ENCODE measurements at places on chromosomes 11 and 22.
A peak's percentile ranks its signal among the peaks of the same experiment; 100 is the strongest.

DNA sequence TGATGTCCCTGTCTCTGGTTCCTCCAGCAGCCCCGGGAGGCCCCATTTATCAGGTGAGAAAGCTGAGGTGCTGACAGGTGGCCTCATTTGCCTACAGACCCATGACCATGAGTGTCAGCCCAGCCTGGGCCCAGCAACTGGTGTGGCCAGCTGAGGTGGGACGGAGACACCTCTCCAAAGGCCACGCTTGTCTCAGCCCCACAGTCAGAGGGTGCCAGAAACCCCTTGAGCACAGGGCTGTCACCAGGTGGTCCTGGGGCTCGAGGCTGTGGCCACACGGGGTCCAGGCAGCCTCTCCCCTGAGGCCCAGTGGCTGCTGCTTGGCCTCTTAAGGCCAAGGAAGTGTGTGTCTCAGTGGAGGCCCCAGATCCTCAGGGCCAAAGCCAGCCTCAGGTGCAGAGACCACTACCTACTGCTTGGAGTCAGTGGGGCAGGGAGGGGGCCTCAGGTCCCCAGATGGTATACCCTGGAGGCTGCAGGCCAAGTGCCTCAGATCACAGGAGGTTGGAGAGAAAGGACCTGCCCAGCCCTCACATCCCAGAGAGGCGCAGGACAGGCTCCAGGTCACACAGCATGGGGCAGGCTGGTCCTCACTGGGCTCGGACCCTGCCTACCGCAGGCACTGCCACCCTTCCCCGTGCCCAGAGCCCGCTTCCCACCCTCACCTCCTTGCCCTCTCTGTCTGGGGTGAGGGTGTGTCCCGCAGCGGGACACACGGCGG lies 11.4 kb downstream of the RAB3IL1 start:
- no peak for DNase-seq

- DNase-seq = peak; percentile 8
Measured at GRCh38 chr11:125569915-125570621, 791 bp downstream of the EI24 start.

GRCh38 chr22:49765951-49766350 lies 61.7 kb downstream of the BRD1 start:
- DNase-seq = no peak

DNA sequence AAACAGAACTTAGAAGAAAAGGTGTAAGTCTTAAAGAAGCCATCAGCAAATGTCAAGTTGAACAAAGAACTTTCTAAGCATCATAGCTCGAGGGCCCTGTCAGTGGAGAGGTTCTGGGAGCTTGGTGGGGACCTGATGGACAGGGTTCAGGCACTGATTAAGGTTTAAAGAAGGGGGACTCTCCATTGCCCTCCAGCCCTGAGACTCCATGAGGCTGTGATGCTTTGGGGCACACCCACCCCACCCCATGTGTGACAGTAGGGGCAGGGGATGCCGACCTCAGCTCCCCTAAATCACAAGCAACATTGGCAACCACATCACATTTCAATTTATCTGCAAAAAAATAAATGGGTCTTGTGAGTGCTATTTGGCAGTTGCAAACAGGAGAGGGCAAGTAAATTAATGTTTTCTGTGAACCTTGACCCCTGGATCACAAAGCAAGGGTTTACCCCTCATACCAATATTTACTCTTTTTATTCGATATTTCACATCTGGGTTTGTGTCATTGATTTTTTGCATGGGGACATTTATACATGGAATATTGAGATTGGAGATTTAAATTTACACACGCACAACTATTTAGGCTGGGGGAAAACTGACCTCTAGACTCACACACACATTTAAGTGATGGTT lies 37.1 kb upstream of the ANO1 start:
- no peak for DNase-seq

DNA sequence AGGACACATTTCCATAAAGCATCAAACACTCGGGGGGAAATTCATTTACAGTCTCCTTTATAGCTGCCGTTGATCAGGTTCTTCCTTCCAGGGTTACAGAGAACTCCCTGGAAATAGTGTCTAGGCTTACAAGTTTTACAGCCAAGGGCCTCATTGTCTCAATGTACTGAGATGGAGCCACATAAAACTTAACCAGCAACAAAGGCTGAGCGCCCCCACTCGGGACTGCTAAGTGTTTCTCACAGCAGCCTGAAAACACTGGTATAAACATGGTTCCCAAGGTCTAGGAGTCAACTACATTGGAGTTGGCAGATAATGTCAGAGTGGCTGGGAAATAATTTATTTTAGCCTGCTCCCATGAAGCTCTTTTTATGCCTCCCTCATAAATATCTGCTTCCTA lies 686.2 kb downstream of the OPCML start:
- no peak for DNase-seq
